ENCODE measurements at places on chromosomes 2 and 18. TPM values are rescaled to one million over a fixed set of nuclear protein-coding genes. Genes with fewer than 3 reads are reported as not detected.

GRCh38 chr2:18378020-18378653 lies 182.3 kb downstream of the RDH14 start:
- H3K4me3 ChIP-seq = no peak overlapping the region
- H3K27me3 ChIP-seq = peaks cover 26% of the 10 kb centered on the region
- no peaks in the 10 kb centered on the region for H3K36me3 ChIP-seq
- no peak overlapping the region for H3K27ac ChIP-seq
- peak; percentile 2 for DNase-seq

PROKR1 gene
- 0.60 TPM for total RNA-seq

DNA sequence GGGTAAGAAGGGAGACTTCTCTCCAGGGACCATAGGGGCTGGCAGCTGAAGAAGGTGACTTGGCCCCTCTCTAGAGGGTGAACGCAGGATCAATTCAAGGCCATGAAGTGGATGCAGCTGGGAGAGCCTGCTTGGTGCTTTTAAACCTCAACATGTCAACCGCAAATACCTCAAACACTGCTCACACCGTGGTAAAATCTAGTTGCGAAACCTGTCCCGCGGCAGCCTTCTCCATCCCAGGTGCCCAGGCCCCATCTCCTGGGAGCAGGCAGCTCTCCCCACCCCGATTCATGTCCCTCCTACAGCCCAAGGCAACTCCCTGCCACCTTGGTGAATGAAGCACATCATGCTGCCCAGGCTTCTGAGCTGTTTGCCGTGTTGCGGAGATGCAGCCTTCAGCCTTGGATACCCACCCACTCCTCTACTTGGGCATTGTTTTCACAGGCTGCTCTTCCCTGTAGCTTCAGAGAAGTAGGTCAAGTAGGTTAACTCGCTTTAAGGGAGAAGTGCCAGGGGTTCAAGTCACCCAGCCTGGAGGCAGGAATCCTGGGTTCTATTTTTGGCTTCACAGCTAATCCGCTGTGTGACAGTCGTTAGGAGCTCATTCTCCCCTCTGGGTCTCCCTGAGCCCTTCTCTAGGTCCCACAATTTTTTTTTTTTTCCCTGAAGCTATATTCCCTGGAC lies 6.2 kb upstream of the EFR3B start:
- no peaks in the 10 kb centered on the region for H3K36me3 ChIP-seq
- peaks cover 3% of the 10 kb centered on the region for H3K4me1 ChIP-seq
- peaks cover 3% of the 10 kb centered on the region for H3K27me3 ChIP-seq
- no peak overlapping the region for H3K4me3 ChIP-seq
- no peak overlapping the region for H3K27ac ChIP-seq
- no peak for DNase-seq

- H3K36me3 ChIP-seq = peaks cover 3% of the 10 kb centered on the region
- DNase-seq = no peak
- peaks cover 21% of the 10 kb centered on the region for H3K27me3 ChIP-seq
Measured at GRCh38 chr2:24174851-24175277, at the start of gene FAM228A. Gene FAM228A, plus strand, starts transcription at chr2:24175053. Its CDS starts 428 bp downstream, at chr2:24175481.

DNA sequence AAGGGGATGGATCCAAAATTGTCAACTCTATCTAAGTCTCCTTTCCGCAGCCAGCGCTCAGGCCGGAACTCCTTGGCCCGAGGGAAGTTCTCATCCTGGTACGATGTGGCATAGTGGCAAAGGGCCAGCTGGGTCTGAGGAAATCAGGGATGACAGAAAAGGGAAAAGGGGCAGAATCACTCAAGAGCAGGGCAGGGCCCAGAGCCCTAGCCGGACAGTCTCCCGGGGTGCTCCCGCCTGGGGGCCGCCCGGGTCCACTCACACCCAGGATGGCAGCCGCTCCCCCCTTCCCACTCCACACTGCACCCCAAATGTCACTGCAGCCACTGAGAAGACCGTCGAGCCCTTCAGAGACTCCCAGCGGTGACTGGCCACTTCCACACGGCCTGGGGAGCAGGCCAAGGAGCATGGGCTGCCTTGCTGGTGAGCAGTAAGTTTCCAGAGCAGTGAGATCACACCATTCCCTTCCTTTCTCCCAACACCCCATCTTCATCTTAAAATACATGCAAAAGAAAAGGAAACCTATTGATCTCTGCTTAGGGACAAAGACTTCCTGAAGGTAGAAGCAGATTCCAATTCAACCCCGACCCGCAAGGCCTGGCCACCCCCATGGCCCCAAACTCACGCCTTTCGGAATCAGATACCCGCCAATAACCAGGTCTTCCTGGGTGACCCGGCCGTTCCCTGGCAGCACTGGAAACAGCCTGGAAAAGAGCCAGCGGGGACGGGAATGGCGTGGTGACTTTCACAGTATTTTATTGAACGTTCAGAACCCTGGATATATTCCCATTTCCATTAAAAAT lies 26.7 kb downstream of the CYP27C1 start:
- H3K27me3 ChIP-seq = peaks cover 6% of the 10 kb centered on the region
- H3K36me3 ChIP-seq = no peaks in the 10 kb centered on the region
- no peak overlapping the region for H3K4me3 ChIP-seq
- DNase-seq = no peak

DNA sequence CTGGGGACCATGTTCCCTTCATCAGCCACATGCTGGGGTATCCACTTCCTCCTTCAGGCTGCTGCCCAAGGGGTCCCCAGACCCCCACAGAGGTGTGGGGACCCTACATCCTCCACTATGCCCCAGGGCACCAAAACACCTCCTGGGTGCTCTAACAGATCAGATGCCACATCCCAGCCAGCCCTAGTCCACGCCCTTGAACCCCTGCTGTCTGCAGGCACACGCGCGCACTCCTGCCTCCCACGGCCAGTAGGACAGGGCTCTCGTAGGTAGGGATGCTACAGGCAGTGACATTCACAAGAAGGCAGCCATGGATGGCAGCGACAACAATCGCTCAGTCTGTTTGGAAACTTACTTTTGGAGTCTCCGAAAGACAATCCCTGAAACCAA lies 3.0 kb upstream of the GPC1 start:
- peaks cover 15% of the 10 kb centered on the region for H3K27me3 ChIP-seq
- no peak overlapping the region for H3K27ac ChIP-seq
- no peaks in the 10 kb centered on the region for H3K36me3 ChIP-seq

GRCh38 chr2:44579115-44579836 lies 217.5 kb downstream of the CAMKMT start:
- peaks cover 39% of the 10 kb centered on the region for H3K4me1 ChIP-seq
- H3K27ac ChIP-seq = peak overlapping the region; percentile 77
- no peaks in the 10 kb centered on the region for H3K36me3 ChIP-seq
- H3K27me3 ChIP-seq = no peaks in the 10 kb centered on the region
- DNase-seq = peak; percentile 13

RGPD4 gene
- 0.64 TPM for total RNA-seq

SGPP2 gene
- 2.7 TPM for total RNA-seq

DNA sequence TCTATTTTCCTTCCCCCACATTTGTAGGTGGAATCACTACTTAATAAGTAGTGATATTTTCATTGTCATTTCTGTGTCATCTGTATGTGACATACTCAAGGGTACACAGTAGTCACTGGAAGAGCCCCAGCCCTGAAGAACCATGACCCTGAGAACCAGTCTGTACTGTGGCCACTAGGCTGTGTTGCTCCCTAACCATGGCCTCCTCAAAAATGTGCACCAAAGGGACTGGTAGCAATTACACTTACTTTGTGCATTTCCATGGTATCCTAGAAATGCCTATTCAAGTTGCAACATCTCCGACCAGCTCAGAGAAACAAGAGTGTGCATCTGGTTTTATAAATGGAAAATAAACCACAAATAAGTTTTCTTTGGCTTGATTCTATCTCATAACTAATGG lies 155.1 kb downstream of the DOCK10 start:
- no peaks in the 10 kb centered on the region for H3K27me3 ChIP-seq
- peaks cover 75% of the 10 kb centered on the region for H3K36me3 ChIP-seq
- DNase-seq = no peak
- no peak overlapping the region for H3K27ac ChIP-seq

SIX3 gene
- not detected for total RNA-seq

DNA sequence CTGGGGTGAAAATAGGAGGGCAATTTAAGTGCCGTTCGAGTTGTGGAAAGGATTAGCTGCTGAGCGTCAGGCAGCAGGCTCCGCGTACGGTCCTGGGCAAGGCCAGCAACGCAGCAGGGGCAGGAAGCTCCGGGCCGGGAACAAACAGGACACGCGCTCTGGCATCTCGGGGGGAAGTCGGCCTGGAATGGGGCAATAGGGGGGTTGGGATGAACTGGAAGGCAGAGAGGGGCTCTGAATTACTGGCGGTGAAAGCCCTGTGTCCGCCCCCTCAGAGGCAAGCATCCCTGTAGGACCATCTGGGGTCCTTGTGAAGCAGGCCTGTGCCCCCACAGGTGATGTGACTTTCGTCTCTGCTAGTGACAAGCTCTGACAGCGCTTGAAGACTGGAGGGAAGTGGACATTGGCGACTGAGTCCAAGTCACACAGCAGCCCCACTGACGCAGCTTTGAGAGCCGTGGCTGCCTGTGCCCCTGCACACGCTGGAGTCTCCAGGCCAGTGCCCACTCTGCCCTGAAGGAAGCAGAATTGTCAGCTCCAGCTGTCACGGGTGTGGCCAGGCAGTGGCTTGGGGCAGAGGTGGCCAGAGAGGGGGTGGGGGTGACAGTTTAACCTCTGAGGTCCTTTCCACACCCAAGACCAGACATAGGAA lies 22.3 kb downstream of the GPR35 start:
- peaks cover 2% of the 10 kb centered on the region for H3K4me1 ChIP-seq
- H3K27me3 ChIP-seq = peaks cover 17% of the 10 kb centered on the region
- H3K36me3 ChIP-seq = no peaks in the 10 kb centered on the region
- H3K4me3 ChIP-seq = no peak overlapping the region

- no peaks in the 10 kb centered on the region for H3K4me1 ChIP-seq
- no peak for DNase-seq
- H3K4me3 ChIP-seq = no peak overlapping the region
- H3K27ac ChIP-seq = no peak overlapping the region
- no peaks in the 10 kb centered on the region for H3K36me3 ChIP-seq
- H3K27me3 ChIP-seq = no peaks in the 10 kb centered on the region
Measured at GRCh38 chr2:228549441-228550007, 368.0 kb upstream of the SPHKAP start.

KCNG2 gene
- total RNA-seq = not detected

SULT1C4 gene
- not detected for total RNA-seq

Data from activated naive CD8-positive, alpha-beta T cell treated with anti-CD3 and anti-CD28 coated beads for 36 hours (primary cell).